ENCODE measurements at places on chromosomes 11 and 22.

DNA sequence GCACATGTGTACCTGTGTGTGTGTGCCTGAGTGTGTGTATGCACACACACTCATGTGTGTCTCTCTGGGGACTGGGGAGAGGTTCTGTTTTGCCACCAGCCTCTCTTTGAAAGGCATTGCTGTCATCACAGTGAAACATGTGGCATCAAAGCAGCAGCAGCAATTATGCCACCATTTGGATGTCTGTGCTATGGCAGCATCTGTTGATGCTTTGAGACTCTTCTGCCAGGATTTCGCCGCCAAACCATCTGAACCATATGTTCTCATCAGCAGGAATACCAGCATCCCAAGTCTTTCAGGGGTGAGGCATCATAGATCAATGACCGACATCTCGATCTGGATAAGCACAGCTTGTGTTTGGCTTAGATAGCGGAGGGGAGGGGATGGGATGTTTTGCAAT, 168.6 kb downstream of the FAT3 start:
- DNase-seq = no peak

GRCh38 chr11:30326114-30326778, 3.3 kb downstream of the ARL14EP start:
- DNase-seq = no peak

DNA sequence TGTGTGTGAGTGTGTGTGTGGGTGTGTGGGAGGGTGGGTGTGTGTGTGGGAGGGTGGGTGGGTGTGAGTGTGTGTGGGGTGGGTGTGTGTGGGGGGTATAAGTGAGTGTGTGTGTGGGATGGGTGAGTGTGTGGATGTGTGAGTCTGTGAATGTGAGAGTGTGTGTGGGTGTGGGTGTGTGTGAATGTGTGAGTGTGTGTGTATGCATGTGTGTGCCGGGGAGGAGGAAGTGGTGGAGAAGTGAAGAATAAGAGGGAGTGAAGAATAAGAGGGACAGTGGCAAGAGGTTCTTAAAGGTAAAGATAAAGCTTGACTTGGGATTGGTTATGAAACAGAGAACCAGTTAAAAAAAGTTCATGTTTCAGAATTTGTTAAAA, 54.0 kb downstream of the PRR5L start:
- DNase-seq = no peak

DNA sequence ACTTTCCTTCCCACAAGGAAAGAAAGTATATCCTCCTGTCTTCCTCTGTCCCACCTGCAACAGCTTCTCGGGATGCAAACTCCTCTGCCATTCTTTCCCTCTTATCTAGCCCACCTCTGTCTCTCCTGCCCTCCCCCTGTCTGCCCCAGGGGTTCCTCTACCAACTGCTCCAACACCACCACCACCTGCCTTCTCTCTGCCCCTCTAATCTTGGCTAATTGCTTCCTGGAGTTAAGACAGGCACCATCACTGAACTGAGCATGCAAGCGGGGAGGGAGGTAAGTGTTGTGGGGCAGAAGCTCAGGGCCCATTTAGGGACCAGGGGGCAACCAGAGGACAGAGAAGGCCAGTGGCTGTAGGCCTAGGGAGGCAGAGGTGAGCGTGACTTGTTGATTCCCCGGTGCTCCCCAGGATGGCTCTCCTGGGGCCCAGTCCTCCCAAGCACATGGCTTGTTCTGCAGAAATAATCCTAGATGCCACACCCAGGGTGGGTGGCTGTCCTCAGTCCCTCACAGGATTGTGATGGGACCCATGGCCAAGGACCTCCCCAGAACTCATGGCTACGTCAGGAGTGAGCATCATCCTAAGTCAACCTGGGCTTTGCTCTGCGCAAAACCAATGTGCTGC, 111.1 kb downstream of the TP53I11 start:
- DNase-seq = no peak

All from retinal pigment epithelial cell (primary cell).